ENCODE measurements at places on chromosomes 12 and 14. TPM values are rescaled to one million over a fixed set of nuclear protein-coding genes. Genes with fewer than 3 reads are reported as not detected.
A peak's percentile ranks its signal among the peaks of the same experiment; 100 is the strongest.

Gene MYBPC1
- polyA plus RNA-seq: 1.9 TPM

GRCh38 chr14:63852271-63852816 is 460 bp upstream of the SYNE2 start:
- H3K27ac ChIP-seq: peak overlapping the region; percentile 95
- DNase-seq: no peak
- H3K27me3 ChIP-seq: no peaks in the 10 kb centered on the region
- H3K4me3 ChIP-seq: peak overlapping the region; percentile 72
- no peaks in the 10 kb centered on the region for H3K36me3 ChIP-seq

DNA sequence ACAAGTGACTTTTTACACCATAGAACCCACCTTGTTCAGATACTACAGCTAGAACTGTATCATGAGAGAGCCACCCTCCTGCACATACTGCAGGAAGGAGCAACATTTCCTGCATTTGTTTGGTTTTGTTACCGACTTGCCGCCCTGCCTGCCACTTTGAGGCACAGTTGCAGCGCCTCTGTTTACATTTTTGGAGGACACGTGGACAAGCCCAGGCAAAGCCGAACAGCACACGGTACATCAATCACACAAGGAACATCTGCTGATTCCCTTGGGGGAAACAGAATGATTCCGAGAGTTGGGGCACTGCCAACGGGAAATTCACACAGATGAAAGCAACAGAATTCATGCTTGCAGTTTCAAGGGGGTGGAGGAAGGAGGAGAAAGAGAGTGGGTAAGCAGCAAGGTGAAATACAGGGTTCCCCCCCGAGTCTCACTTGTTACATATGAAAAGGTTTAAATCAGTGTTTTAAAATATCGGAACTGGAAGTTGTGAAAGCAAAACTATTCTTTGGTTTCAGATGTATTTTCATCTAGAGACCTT is 110.7 kb downstream of the BTG1 start:
- no peaks in the 10 kb centered on the region for H3K27me3 ChIP-seq
- peak; percentile 47 for DNase-seq
- peak overlapping the region; percentile 8 for H3K4me3 ChIP-seq
- H3K4me1 ChIP-seq: peaks cover 15% of the 10 kb centered on the region
- H3K36me3 ChIP-seq: no peaks in the 10 kb centered on the region

DNA sequence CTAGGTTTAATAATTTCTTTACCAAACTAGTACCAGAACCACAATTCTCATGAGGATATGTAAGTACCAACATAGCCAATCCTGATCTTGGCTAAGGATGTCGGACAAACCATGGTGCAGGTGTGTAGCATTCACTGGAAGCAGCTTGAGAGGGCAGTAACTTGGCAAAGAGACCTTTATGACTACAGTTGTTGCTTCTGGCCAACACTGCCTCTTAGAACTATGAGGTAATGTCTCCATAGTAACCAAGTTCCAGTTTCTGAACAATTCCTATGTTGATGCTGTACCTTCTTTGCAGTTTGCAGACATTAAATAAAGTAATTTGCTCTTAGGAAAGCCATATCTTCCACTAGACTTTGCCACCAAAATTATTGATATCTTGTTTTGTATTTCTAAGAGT is at the start of gene LMNTD1:
TSS of gene LMNTD1 (minus strand) at position 186 of the 400 bp plus-strand sequence. CDS start 324 bp downstream, outside the sequence.
- H3K27ac ChIP-seq: no peak within 1 kb of the TSS
- H3K4me1 ChIP-seq: no peaks in the 10 kb centered on the region
- no peak for DNase-seq
- no peaks in the 10 kb centered on the region for H3K27me3 ChIP-seq

DNA sequence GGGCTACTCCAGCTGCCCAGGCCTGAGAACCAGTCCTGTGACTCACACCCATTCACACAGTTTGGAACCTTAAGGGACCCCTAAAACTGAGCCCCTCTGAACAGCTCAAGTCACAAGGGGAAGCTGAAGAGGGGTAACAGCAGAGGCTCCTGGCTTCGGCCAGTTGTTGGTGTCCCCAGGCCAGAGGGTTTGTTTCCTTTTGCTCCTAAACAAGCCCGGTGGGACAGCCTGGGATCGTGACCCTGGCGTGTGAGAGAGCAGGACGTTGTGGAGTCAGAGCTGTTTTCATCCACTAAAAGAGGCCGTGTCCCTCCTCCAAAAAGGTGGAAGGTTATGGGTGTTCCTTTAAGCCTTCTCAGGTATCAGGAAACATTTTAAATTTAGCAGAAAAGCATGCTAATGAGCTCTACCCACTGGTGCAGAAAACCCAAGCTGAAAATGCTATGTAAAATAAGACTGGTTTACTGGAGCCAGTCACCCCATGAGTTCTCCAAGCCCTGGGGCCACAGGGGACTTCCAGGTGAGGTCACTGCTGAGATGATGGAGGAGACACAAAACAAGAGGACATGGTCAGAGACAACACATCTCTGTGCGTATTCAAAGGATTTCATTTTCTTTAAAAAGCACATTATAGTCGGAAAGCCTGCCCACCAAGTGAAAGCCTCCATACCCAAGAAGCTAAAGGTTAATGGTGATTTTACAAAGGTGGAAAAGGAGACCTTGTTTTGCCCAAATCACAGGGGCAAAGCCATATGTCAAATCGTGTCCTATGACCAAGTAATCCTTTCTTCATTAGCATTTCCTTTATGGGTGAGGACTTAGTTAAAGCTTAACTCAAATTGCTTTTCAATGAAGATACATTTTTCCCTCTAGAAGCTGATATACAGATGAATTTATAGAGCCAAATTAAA is 14.1 kb downstream of the PRKAB1 start:
- H3K27me3 ChIP-seq: no peaks in the 10 kb centered on the region
- H3K36me3 ChIP-seq: peaks cover 52% of the 10 kb centered on the region
- H3K27ac ChIP-seq: peak overlapping the region; percentile 25
- no peak for DNase-seq
- no peak overlapping the region for H3K4me3 ChIP-seq
- peaks cover 14% of the 10 kb centered on the region for H3K4me1 ChIP-seq

Gene CCDC60
- polyA plus RNA-seq: not detected

Measured in heart left ventricle (tissue), 16 donors.